ENCODE measurements at places on chromosomes 7 and 10.

DNA sequence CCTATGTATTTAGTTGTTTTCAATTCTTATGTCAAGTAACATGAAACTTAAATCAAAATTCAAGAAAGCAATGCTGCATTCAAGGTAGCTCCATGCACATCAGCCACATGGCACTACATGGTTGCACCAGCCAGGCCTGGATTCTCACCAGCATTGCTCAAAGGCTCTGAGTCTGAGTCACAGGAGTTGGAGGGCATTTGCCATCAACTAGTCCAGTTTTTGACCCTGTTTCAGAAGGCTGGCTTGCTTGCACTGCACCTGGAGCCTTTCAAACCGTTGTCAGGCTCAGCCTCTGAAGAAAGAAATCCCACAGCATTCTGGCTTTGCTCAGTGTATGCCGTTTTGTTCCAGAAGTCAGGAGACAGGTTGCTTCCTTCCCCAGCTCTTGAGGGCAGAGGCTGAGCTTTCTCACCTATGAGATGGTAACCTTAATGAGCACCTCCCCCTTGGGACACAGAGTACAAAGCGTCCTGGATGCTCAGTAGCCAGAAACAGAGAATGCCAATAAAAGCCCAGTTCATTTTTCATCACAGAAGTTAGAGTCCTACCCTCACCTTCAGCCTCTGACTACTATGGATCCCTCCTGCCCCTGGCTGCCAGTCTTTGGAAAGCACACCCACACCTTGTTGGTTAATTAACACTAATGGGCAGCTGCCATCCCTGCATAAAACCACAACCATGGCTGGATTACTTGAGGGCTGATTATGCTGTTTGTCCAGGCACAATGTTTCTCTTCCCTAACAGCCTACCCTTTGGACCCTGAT is 288.4 kb upstream of the LRRTM3 start:
- no peak for DNase-seq

DNA sequence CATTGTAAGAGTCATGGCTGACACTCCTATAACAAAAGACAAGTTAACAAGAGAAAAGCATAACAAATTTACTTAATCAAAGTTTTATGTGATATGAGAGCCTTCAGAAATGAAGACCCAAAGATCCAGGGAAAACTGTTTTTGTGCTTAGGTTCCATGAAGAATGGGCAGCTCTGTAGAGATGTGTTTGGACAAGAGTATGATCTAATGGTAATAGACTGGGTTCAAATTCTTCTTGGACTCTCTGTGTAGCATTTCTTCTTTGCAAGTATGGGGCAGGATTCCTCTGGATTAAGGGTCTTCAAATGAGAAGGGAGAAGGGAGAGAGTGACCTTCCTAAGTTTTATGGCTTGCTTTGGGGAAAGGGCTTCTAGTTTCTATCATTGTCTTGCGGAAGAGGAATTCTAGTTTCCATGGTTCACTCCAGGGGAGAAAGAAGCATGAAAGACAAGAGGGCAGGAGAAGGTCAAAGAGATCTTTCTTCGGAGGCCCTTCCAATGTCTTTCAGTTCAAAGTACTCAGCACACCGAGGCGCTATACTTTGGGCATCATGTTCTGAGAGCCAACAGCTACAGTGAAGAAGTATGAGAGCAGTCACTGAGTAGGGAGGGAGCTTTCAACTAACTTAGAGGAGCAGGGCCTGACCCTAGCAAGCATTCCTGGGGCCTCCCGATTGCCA is 15.4 kb downstream of the IFIT3 start:
- no peak for DNase-seq

DNA sequence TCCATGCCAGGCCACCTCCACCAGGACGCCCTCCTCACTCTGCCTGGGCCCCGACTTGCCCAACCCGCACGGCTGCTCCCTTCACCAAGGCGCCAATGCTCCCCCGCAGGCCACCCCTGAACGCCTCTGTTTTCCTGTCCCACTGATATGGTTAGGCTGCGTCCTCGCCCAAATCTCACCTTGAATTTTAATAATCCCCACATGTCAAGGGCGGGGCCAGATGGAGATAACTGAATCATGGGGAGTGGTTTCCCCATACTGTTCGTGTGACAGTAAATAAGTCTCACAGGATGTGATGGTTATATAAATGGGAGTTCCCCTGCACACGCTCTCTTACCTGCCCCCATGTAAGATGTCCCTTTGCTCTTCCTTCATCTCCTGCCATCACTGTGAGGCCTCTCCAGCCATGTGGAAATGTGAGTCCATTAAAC is 29.8 kb downstream of the RSU1 start:
- peak; percentile 65 for DNase-seq

DNA sequence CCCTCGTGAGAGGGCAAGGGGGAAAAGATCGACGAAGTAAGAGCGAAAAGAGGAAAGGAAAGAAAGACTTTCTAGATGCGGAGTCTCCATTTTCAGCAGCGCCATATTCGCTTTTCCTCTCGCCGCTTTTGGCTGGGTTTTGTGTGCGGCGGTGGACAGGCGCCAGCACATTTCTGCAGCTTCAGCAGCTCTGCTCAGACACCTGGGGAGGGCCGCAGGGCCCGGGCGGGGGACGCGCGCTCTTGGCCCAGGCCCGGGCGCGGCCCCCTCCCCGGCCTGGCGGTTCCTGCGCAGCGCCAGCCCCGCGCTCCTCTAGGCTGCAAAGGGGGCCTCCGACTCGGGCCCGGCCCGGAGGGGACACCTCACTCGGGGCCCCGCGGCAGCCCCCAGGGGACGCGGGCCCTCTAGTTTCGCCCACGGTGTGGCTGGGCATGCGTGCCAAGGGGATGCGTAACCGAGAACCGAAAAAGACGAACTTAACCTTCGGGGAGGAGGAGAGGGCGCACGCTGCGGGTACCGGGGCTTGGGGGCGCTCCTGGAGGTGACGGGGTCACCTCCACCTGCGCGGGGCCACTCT is 34.5 kb upstream of the EBLN1 start:
- DNase-seq, result peak; percentile 52

DNA sequence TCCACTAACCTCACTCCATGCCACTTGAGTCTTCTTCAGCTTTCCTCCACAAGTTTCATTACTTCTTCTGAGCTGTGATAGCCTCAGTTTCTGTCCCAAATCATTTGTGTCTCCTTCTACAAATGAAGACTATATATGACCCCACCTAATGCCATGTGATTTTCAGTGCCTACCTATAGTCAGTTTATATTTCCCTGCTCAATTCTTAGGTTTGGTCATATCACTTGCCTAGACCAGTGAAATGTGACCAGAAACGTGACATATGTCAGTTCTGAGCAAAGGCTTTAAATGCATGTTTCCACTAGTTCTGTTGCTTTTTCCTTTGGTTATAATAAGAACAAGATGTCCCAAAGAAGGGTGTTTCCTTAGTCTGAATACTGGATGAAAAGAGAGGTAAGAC is 24.6 kb upstream of the REEP3 start:
- no peak for DNase-seq

GRCh38 chr10:86759073-86759672 is 2.8 kb downstream of the BMPR1A start:
- no peak for DNase-seq

GRCh38 chr10:71274901-71275796 is 43.9 kb upstream of the SLC29A3 start:
- DNase-seq, result no peak

DNA sequence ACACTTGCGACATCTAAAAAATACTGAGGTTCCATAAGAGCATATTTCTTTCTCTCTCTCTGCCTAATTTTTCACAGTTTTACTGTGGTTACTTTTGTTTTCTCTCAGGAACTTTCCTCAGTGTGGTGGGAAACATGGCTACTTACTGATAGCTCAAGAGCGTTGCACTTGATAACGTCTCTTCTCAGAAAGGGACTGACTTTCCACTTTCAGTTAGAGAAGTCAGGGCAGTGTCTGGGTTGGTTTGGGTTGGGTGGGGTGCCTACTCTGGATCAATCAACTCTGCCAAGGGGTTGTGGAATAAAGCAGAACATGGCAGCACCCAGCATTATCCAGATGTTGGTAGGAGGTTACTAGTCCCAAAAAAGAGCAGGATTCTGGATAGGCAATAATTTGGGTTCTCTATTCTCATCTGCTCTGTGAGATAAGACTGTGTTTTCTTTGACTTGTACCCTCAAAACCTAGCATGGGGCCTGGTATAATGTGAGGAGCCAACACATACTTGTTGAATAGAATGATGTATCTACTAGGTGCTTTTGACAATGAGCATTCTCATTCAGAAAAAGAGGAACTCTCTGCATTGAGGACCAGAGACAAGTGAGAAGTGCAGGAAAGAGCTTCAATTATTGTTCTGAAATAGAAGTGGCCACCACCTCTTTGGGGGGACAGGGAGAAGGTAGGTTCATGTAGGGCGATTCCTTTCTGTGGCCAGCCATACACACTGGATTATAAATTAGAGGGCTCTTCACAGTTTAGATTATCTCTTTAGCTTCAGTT is 315.7 kb downstream of the REEP3 start:
- no peak for DNase-seq

DNA sequence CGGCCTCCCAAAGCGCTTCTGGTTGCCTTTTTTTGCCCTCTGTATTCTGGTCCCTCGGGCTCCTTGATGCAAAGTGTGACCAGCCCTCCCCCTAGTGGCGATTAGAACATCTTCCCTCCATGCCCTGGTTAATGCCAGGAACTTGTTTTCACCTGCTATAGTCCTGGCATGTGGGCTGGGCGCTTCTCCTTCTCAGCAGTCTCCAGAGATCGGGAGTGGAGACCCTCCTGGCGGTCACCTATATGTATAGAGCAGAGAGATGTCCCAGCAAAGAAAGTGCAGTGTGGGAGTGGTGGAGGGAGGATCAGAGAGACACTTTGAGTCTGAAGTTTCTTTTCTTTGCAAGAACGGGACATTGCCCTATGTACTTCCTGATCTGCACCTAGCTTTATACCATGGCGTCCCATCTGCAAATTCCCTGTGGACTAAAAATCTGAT is 264.1 kb downstream of the OTUD1 start:
- peak; percentile 62 for DNase-seq

- no peak for DNase-seq
Measured at GRCh38 chr7:79513261-79513660, 59.8 kb upstream of the MAGI2 start.

GRCh38 chr7:158828133-158829020 is 932 bp downstream of the ESYT2 start:
- DNase-seq, result no peak

DNA sequence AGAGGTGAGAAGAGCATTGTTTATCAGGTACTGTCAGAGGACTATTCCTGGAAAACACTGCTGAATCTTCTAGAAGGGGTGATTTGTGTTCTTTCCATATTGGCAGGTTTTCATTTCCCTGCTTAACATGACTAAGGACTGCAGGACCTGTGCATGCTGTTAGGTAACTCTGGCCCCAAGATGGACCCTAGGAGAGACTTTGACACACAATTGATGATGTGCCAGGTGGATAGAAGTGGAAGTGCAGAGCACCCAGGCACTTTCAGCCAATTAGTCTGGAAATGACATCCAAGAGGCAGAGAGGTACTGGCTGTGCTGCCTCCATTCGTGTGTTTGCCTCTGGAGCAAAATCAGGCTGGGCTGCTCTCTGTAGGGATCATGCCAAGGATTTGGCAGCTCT is 496.3 kb upstream of the GALNT17 start:
- no peak for DNase-seq

DNA sequence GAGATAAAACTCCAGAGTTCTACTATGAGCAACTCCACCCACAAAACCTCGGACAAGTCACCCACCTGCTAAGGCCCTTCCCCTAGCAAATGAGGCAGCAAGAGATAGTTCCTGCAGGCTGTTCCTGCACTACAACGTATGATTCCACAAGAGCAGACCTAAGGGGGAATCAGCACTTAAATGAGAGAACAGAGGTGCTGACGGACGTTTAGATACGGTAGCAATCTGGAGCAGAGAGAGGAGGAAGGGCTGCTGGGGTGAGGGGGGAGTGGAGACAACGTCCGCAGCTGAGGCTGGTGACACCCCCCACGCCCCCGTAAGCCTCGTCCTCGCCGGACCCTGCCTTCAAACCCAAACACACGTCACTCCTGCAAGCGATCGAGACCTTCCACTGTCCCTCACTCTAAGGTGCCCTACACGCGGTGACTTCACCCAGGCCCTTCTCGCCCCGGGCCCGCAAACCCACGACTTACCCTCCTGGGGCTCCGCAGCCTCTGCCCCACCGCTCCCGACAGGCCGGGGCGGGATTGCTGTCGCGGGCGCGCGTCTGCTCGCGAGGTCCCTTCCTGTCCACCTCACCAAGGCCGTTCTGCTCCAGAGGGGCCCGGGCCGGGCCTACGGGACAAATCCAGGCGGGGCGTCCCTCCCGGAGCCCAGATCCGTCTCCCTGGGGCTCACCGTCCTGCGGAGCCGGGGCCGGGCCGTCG is 635 bp downstream of the ZNF12 start:
- DNase-seq, result peak; percentile 13

DNA sequence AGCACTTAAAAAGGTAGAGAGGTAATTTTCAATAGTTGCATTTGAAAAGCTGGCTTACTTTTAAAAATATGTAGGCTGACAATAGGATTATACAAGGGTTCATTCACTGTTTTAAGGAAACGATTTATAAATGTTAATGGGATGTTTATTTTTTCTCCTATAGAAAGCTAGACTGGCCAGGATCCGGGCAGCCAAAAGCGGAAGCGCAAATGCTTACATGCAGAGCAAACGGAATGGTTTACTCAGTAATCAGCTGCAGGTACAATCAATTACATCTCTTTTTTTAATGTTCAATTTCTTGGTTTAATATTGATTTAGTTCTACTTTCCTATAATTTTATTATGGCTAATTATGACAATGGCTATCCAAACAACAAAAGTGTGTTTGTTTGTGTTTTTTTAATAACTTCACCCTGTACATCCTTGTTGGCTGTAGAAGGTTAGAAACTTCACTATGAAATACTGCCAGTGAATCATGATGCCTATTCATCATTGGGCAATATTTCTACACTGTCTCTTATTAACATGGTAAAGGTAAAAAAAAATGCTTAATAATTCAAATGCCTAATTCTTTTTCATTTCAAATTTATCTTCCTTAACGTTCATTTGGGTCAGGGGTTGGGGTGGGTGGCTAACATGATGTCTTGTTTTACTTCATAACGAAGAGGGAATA is 116.4 kb downstream of the TSPAN12 start:
- no peak for DNase-seq

GRCh38 chr7:79199961-79200360 is 253.5 kb downstream of the MAGI2 start:
- DNase-seq, result no peak

- DNase-seq, result no peak
Measured at GRCh38 chr7:65438598-65438997, 64.9 kb downstream of the ZNF92 start.

DNA sequence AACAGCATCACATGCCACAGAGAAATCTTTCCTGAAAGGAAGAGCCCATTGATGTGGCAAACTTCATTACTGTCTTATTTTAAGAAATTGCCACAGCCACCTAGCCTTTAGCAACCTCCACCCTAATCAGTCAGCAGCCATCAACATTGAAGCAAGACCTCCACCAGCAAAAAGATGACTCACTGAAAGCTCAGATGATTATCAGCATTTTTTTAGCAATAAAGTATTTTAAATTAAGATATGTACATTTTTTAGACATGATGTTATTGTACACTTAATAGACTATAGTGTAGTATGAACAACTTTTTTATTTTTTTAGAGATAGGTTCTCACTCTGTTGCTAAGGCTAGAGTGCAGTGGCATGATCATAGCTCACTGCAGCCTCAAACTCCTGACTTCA is 14.8 kb downstream of the STEAP1B start:
- DNase-seq, result no peak

Measured in activated CD4-positive, alpha-beta T cell treated with anti-CD3 and anti-CD28 coated beads, Interleukin-2, Interleukin-4, amounts not matched to agents 100 ng/mL and 50 ng/mL, durations not matched to agents 16 hours and 8 hours (primary cell).